ENCODE measurements at places on chromosomes 1 and 21.

DNA sequence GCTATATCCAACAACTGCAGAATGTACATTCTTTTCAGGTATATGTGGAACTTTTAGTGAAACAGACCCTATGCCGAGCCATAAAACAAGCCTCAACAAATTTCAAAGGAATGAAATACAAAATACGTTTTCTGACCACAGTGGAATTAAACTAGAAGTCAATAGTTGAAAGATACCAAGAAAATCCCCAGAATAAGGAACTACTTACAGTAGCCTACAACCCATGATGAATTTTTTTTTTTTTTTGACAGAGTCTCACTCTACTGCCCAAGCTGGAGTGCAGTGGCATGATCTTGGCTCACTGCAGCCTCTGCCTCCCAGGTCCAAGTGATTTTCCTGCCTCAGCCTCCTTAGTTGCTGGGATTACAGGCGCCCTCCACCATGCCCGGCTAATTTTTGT, 83.4 kb downstream of the RUNX3 start:
- no peak for DNase-seq

- no peak for DNase-seq
These were observed 58.0 kb downstream of the NPHP4 start for GRCh38 chr1:5934058-5934884.

GRCh38 chr1:80534606-80535360, 1266.0 kb upstream of the ADGRL2 start:
- no peak for DNase-seq

- no peak for DNase-seq
These were observed 7.0 kb downstream of the TMEM61 start for GRCh38 chr1:54987427-54987826.

- no peak for DNase-seq
These were observed 6.7 kb upstream of the IRF2BP2 start for GRCh38 chr1:234616644-234617043.

GRCh38 chr1:96538111-96538641, 183.4 kb upstream of the PTBP2 start:
- no peak for DNase-seq

- no peak for DNase-seq
These were observed 66.3 kb downstream of the CNST start for GRCh38 chr1:246632281-246633168.

GRCh38 chr1:17683598-17683997, 71.5 kb upstream of the ACTL8 start:
- no peak for DNase-seq

DNA sequence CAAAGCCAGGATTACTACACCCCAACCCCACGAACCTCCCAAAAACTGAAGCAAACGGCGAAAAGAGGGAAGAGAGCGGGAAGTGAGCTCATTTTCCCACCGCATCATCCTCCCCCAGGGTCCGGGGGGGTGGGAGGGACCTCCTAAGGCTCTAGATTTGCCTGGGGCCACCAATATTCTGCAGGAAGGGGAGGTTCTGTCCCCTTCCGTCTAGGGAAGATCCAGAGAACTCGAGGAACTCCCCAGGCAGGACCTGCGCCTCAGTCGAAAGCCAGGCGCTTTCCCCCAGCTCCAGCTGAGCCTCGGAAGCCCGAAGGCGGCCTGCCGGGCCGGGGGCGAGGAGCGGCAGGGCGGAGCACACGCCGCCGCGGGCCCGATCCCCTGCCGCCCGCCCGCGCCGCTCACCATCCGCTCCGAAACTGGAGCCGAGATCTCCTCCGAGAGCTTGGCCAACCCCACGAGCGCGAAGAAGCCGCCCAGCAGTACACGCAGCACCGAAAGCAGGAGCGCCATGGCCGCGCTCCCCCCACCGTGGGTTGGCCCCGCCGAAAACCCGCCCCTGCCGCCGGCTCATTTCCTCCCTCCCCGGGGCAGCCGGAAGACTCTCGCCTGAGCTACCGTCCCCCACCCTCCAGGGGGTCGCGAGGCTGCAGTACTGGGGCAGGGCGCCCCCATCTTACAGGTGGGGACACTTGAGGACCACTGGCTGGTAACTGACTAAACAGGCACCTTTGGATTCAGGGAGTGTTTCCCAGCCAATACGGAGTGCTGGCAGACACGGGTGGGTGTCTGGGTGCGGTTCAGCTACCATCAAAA, at the start of gene TMEM35B:
TSS of gene TMEM35B (minus strand) at position 555 of the 816 bp plus-strand sequence. CDS start at position 513, 42 bp downstream.
- peak; percentile 75 for DNase-seq

DNA sequence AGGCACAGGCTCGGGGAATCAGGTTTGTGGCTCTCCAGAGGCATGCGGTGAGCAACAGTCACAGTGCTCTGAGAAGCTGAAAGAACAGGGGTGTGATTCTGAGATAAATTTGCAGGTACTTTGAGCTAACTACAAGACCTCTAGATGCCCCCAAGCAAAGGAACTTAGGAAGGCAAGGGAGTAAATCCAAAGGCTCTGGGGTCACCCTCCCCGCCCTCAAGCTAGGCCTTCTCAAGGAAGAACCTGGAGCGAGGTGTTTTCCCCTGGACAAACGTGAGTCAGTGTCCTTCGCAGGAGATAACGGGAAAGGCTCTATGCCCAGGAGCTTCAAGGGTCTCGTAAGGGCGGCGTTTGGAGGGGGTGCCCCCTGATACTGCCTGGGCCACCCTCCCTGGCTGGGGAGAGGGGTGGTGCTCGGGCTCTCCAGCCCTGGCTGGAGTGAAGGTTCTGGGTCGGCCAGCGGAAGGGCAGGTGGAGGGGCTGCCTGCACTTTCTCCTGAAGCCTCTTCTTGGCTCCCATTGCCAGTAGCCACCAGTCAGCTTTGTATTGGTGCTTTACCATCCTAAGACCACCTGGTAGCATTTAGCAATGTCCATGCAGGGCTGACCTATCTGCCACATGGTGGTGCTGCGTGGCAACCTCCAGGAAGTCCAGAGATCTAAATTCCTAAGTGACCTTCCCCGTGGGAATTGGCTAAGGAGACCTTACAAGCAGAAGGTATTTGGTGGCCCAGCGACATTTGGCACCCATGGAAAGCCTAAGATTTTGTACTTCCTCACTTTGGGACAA, 44.0 kb downstream of the GPR161 start:
- no peak for DNase-seq

DNA sequence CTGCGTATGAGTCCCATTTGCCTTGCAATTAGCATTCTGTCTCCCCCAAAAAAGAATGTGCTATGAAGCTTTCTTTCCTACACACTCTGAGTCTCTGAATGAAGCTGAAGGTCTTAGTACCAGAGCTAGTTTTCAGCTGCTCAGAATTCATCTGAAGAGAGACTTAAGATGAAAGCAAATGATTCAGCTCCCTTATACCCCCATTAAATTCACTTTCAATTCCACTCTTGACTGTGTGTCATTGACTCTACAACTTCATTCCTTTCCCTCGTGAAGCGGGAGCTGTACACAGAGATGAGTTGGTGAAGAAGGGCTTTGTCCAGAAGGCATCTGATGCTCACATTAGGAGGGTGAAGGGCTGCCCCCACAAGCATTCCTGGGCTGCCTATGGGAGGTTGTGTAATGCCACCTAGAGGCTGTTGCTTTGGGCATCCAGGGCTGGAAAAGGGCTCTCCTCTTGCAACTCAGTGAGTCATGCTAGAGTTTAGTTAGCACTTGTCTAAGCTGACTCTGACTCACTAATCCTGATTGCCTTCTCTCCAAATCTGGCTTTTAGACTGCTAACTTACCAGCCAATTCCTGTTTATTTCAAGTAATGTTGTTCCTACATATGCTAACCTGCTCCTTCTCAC, 1.8 kb downstream of the SPRR1B start:
- no peak for DNase-seq

DNA sequence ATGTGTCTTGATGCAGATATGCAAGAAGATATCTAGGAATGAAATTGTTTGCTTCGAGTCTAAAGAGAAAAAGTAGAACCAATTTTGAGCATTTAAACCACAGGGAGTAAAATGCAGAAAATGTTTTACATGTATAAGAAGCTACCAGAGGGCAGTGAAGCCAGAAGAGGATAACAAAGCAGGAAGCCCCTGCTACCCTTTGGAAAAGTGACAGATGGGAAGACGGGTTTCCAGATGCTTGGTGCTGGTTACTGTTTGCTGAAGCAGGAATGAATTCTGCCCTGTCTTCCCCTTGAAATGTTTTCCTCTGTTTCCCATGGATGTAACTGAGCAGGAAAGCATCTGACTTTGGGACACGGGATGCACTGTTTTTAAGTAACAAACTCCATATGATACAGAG, 822.2 kb downstream of the MRPL39 start:
- no peak for DNase-seq

GRCh38 chr1:156226116-156226538, 13.3 kb downstream of the PMF1 start:
- DNase-seq: peak; percentile 66

DNA sequence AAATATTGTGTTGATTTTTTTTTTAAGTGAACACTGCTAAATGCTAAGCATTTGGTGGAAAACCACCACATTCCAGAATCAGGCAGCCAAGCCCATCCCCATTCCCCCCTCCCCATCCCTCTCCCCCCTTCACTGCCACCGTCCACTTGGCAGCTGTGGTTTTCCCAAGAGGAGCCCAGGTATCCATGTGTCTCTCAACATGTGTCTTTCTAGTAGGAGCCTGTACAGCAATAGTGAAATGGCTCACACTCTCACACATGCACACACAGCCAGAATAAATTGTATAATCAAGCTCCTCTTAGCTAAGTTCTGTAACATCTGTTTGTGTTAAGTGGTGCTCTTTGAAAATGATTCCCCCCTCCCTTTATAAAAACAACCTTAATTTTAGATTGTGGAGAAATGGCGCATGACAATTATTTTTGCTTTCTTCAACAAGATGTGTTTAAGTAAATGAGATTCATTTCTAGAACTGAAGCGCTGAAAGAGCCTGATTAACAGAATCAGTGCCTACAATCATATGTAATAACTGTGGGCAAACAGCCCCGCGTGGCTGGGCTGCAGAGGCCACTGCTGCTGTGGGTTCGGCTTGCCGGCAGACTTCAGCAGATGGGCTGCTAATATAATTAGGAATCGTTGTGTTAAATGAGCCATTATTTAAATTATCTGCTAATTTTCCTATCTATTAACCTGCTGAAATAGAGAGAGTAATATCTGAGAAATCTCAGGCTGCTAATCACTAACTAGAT, 43.3 kb downstream of the BACE2 start:
- DNase-seq: no peak
